NCI-H2081 treated with DMSO at 0.1 percent for 48 hours (cell line): ENCODE measurements at places on chromosomes 16 and 17.

DNA sequence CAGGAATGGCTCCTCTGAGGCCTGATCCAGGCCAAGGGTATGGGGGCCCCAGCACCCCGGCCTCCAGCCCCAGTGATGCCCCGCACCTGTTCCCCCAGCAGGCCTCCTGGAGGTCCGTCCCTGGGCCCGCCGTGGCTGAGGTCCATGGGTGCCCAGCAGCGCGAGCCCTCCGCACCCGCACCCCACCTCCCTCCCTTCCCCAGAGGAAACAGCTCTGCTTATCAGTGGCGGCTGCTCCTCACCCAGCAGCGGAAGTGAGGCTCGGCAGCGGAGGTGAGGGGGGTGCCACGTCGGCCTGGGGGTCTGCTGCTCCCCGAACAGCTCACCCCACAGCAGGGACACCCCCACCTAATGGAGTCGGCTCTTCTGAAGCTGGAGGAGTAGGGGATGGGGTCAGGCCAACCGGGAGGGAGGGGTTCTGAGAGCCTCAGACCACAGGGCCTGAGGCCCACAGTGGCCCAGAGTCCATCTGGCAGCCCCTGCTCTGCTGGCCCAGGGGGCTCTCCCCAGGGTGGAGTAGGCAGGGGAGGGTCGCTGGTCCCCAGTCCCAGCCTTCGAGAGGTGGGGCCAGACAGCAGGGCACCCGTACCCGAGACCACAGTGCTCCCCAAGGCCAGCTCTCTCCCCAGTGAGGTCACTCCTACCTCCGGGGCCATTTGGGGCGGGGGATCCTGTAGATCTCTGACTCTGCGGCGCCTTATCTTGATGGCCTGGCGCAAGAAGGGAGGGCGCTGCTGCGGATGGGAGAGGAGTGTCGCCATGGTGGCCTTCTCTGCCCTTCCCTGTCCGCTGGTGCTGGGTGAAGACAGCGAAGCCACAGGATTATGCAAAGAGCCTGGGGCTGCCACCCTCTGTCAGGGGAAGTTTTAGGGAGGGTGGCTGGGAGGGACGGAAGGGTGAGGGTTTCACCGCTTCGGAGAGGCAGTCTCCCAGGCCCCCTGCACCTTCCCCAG lies at the start of gene UNC13D:
Gene UNC13D (minus strand): TSS at position 828 of the 953 bp plus-strand sequence. CDS start 67 bp downstream, at position 761.
- no peak for DNase-seq

GRCh38 chr17:71102777-71103176 lies 933.4 kb downstream of the KCNJ2 start:
- no peak for DNase-seq

DNA sequence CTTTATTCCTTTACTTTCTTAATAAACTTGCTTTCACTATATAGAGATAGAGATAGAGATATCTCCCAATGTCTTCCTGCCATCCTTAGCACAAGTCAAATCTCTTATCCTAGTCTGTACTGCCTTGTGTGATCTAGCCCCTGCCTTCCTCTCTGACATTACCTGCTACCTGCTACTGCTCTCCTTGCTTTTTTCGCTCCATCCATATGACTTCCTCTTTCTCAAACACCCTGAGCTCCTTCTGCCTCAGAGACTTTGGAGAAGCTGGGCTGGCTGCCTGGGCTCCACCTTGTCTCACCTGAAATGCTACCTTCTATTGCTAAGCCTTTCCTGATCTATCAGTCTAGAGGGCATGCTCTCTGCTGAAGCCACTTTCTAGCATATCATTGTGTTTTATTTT lies 24.7 kb upstream of the WSB1 start:
- no peak for DNase-seq

DNA sequence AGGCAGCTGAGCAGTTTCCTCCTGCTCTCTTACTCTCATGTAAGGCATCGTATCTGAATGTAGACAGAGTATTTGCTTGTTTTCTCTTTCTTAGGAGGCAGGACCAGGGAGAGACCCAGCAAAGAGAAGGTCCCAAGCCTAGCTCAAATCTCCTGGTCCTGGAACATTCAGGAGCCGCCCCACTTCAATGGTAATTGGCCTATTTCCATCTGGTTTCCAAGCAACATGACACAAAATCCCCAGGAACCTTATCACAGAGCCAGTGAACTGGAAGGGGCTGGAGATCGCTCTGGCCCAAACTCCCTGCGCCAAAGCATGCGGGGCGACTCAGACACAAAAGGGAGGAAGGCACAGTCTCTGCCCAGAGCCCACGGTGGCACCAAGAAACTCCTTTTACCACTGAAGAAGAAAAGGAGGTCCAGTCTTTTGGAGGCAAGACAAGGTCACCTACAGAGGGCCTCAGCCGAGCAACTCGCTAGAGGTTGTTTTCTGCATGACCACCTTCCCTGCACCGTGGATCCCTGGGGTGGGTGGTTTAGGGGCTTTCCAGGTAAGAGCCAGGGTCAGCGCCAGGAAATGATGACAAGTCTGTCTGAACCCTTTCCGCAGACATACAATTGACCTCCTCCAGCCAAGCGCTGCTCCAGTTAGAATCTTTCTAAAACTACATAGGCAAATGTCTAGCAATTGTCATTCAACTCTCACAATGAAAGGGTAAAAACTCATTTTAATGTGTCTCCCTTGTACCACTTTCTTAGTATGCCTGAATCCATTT lies 394.7 kb downstream of the SOX9 start:
- peak; percentile 23 for DNase-seq

DNA sequence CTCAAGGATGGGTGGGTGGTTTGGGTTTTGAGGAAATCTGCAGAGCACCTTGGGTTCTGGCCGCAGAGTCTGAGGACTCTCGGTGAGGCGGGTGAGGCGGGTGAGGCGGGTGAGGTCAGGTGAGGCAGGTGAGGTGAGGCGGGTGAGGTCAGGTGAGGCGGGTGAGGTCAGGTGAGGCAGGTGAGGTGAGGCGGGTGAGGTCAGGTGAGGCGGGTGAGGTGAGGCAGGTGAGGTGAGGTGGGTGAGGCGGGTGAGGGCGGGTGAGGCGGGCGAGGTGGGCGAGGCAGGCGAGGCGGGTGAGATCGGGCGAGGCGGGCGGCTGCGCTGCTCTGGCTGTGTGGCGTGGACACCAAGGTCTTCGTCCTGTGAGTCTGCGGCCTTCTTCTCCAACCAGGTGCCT lies 24.1 kb upstream of the RPL13 start:
- no peak for DNase-seq

- DNase-seq = no peak
Measured at GRCh38 chr16:89341279-89341678, 123.8 kb downstream of the ZNF778 start.
